Activated gamma-delta T cell (primary cell): ENCODE measurements at places on chromosomes 16 and 17.
A peak's percentile ranks its signal among the peaks of the same experiment; 100 is the strongest.

DNA sequence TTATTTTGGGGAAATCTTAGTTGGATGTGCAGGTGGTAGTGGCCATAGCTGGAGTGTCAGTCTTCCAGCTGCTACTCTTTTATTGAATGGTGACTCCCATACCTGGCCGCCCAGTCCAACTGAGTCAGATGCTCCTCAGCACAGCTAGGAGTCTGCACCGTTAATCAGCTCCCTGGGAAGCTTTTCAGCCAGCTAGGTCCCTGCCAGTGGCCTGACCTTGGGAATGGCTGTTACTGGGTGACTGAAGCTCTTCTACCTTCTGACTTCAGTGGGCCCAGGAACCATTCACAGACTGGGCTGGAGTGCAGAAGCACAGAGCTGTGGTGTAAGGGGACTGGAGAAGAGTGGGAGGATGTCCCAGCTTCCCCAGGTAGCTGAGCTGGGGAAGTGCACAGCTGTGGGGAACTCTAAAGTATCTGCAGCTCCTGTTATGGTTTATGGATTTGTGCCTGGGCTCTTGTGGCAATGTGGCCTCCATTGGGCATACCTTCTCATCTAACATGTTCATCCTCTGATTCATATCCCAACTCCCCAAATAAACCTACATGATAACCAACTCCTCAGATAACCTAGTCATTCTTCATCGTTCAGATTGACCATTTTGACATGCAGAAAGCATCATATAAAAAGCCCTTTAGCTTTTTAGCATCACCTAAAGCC lies 14.0 kb downstream of the ALKBH5 start:
- DNase-seq: no peak

GRCh38 chr16:75106351-75107274 lies 10.0 kb downstream of the LDHD start:
- DNase-seq: no peak

- peak; percentile 53 for DNase-seq
Observed at GRCh38 chr16:31873556-31874365, at the start of gene ZNF267. TSS of gene ZNF267 (plus strand) at chr16:31873807. CDS start at chr16:31873967, 160 bp downstream.

DNA sequence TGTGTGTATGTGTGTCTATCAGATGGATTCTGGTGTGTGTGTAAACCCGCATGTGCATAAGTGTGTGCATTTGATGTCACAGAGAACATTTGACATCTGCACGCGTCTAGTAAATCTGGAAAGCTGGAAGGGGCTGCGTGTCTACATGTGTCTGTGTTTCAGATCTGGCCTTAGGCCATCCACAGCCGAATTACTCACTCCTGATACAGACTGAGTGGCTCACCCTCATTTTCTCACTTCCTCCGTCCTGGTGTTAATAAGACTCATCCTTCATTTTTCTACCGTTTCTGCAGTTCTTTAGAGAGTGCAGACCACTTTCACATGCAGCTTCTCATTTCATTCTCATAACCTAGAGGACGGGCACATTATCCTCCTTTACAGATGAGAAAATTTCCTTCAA lies 491.6 kb downstream of the CDH13 start:
- DNase-seq: no peak

GRCh38 chr17:39867880-39868553 lies at the start of gene ZPBP2:
TSS of gene ZPBP2 (plus strand) at chr17:39868202. CDS start at chr17:39868355, 153 bp downstream.
- DNase-seq: peak; percentile 20

- DNase-seq: no peak
Observed at GRCh38 chr17:69192754-69193153, 35.9 kb downstream of the ABCA10 start.

GRCh38 chr17:40695874-40696472 lies 7.6 kb downstream of the KRT24 start:
- no peak for DNase-seq

GRCh38 chr16:80202831-80203413 lies 337.9 kb upstream of the DYNLRB2 start:
- no peak for DNase-seq

DNA sequence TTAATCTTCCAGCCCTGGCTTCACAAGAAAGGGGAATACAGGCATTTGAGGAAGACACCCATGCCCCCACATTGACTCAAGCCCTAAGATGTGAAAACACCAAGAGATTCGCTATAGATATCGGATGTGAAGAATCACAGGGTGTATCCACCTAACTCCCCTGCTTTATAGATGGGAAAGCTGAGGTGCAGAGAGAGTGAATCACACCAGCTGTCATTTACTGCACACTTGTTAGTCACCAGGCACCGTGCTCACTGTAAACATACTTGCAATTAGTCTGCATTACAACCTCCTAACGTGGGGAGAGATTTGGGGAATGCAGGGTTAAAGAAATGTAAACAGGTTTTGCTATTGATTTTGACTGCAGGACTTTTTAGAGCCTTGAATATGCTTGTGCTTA lies 325.5 kb downstream of the C16orf95 start:
- DNase-seq: no peak

GRCh38 chr17:1630662-1631061 lies 2.0 kb upstream of the SLC43A2 start:
- DNase-seq: no peak

DNA sequence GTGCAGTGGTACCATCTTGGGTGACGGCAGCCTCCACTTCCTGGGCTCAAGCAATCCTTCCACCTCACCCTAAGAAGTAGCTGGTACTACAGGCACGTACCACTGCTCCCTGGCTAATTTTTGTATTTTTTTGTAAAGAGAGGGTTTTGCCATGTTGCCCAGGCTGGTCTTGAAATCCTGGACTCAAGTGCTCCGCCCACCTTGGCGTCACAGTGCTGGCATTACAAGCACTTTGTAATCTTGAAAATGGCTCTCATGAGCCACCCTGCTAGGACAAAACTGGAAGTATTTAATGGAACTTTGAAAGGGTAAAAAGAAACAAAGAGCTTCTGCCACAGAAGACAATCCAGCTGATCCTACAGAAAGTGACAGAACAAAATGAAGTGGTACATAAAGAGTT lies 9.2 kb downstream of the SUMO2 start:
- no peak for DNase-seq

GRCh38 chr16:86789621-86790051 lies 211.3 kb downstream of the FOXL1 start:
- no peak for DNase-seq
